ENCODE measurements at places on chromosomes 2 and 18.

- H3K27me3 ChIP-seq = no peaks in the 10 kb centered on the region
- no peak overlapping the region for H3K27ac ChIP-seq
- no peak overlapping the region for H3K4me3 ChIP-seq
- DNase-seq = no peak
- no peaks in the 10 kb centered on the region for H3K36me3 ChIP-seq
Measured at GRCh38 chr2:191265311-191266170, 20.3 kb downstream of the MYO1B start.

DNA sequence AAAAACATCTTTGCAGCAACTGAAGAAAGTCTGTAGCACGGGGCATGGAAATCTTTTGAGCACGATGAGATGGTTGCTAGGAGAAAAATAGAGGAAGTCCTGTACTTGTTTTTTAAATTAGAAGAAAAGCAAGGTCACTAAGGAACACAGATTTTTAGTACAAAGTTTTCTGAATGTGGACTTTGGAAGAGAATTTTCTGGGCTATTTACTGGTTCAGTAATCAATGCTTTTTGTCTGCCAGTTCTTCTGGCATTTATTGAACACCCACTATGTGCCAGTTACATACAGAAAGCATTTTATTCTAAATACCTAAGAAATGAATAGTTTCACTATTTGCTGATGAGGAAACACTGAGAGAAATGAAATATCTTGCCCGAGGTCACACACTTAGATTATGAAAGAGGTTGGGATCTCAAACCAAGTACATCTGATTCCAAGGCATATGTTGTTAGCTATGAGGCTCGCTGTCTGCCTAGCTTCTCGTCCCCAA lies 15.6 kb upstream of the MAP3K20 start:
- no peak for DNase-seq
- H3K36me3 ChIP-seq = no peaks in the 10 kb centered on the region

DNA sequence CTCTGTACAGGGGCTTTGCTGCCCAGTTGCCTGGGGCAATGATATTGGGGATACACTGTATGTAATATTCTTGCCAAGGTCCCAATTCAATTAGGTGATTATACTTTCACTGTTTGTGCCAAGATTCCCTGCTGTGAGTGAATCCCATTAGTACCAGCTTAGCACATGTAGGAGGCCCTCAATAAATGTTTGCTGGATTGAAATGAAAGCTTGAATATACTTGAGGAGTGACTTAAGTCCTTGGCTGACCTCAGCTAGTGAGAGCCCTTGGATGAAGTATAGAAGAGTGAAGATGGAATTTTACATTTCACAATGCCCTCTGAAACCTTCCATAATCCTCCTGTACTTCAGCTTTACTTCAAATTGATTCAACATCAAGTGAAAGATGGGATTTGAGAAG lies 102.9 kb downstream of the GATA6 start:
- H3K27ac ChIP-seq = no peak overlapping the region
- H3K4me3 ChIP-seq = no peak overlapping the region
- no peak for DNase-seq
- no peaks in the 10 kb centered on the region for H3K27me3 ChIP-seq
- H3K4me1 ChIP-seq = no peaks in the 10 kb centered on the region
- H3K36me3 ChIP-seq = no peaks in the 10 kb centered on the region

DNA sequence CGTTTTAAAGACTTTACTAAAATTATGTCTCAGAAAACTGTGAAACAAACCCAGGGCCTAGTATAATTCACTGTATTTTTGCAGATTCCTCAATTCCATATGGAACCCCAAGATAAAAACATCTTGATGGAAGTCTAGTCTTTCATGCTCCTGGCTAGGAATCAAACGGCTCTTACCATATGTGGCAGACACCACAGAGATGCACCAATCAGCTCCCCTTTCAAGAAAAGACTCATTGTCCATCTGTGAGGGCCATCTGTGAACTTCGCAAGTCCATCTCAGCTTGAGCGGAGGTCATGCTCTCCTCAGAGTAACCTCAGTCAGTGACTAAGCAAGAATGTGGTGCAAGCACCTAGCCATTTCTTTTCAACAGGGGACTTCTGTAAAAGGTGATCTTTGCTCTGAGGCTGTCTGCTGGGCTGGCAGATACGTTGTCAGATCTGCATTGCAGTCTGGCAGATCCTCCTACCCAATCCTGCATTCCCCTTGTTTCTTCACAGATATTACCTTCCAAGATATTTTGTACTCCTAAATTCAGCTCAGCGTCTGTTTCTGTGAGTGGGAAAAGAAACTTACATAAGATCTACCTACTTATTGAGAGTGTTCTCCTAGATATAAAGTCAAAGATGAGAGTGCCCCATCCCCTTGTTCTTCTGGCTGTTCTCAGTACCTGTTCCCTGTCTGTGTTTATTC lies 419.3 kb downstream of the SPAG16 start:
- DNase-seq = no peak
- no peaks in the 10 kb centered on the region for H3K36me3 ChIP-seq
- no peak overlapping the region for H3K27ac ChIP-seq
- H3K4me3 ChIP-seq = no peak overlapping the region
- no peaks in the 10 kb centered on the region for H3K27me3 ChIP-seq

- H3K27ac ChIP-seq = no peak overlapping the region
- H3K27me3 ChIP-seq = no peaks in the 10 kb centered on the region
- H3K4me3 ChIP-seq = no peak overlapping the region
- no peak for DNase-seq
Measured at GRCh38 chr2:44083054-44083453, 85.6 kb upstream of the PPM1B start.

- H3K4me3 ChIP-seq = no peak overlapping the region
- H3K27me3 ChIP-seq = no peaks in the 10 kb centered on the region
- no peaks in the 10 kb centered on the region for H3K36me3 ChIP-seq
- no peaks in the 10 kb centered on the region for H3K4me1 ChIP-seq
- H3K27ac ChIP-seq = no peak overlapping the region
Measured at GRCh38 chr2:212987492-212987891, 163.9 kb downstream of the IKZF2 start.

GRCh38 chr18:741931-742512 lies 29.6 kb upstream of the ENOSF1 start:
- DNase-seq = peak; percentile 71
- H3K4me3 ChIP-seq = no peak overlapping the region
- H3K27ac ChIP-seq = no peak overlapping the region

GRCh38 chr2:173231465-173231864 lies 123.2 kb upstream of the CDCA7 start:
- H3K27me3 ChIP-seq = no peaks in the 10 kb centered on the region
- no peaks in the 10 kb centered on the region for H3K36me3 ChIP-seq
- no peak overlapping the region for H3K27ac ChIP-seq
- DNase-seq = no peak
- no peak overlapping the region for H3K4me3 ChIP-seq

- no peak overlapping the region for H3K4me3 ChIP-seq
- no peaks in the 10 kb centered on the region for H3K36me3 ChIP-seq
- no peaks in the 10 kb centered on the region for H3K27me3 ChIP-seq
- H3K27ac ChIP-seq = no peak overlapping the region
- H3K4me1 ChIP-seq = no peaks in the 10 kb centered on the region
- DNase-seq = no peak
Measured at GRCh38 chr2:221848286-221848685, 276.2 kb upstream of the EPHA4 start.

- DNase-seq = no peak
- H3K36me3 ChIP-seq = no peaks in the 10 kb centered on the region
- H3K27ac ChIP-seq = no peak overlapping the region
- H3K27me3 ChIP-seq = no peaks in the 10 kb centered on the region
Measured at GRCh38 chr2:42851186-42851585, 58.8 kb upstream of the HAAO start.

DNA sequence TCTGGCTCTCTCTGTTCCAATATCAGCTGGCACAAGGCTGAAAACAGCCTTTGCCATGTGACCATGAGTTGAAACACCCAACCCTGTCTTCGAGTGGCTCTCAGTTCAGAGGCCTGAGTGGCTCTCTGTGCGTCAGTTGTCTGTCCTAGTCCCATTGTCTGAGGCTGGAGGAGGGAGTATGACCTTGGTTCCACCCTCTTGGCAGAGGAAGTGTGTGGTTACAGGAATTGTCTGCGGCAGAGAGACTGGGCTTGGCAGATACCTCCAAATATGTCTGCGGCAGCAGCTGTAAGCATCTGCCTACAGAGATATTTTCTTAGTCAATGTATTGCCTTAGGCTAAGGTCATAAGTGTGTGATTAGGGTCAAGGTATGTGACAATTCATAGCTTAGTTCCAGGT lies 32.6 kb downstream of the CNGA3 start:
- H3K27me3 ChIP-seq = no peaks in the 10 kb centered on the region
- H3K4me3 ChIP-seq = no peak overlapping the region
- H3K36me3 ChIP-seq = no peaks in the 10 kb centered on the region
- H3K27ac ChIP-seq = no peak overlapping the region
- no peaks in the 10 kb centered on the region for H3K4me1 ChIP-seq

- no peaks in the 10 kb centered on the region for H3K4me1 ChIP-seq
- no peak overlapping the region for H3K27ac ChIP-seq
- no peaks in the 10 kb centered on the region for H3K36me3 ChIP-seq
- no peak for DNase-seq
- no peaks in the 10 kb centered on the region for H3K27me3 ChIP-seq
- no peak overlapping the region for H3K4me3 ChIP-seq
Measured at GRCh38 chr18:39365836-39366485, 1800.4 kb upstream of the CELF4 start.

DNA sequence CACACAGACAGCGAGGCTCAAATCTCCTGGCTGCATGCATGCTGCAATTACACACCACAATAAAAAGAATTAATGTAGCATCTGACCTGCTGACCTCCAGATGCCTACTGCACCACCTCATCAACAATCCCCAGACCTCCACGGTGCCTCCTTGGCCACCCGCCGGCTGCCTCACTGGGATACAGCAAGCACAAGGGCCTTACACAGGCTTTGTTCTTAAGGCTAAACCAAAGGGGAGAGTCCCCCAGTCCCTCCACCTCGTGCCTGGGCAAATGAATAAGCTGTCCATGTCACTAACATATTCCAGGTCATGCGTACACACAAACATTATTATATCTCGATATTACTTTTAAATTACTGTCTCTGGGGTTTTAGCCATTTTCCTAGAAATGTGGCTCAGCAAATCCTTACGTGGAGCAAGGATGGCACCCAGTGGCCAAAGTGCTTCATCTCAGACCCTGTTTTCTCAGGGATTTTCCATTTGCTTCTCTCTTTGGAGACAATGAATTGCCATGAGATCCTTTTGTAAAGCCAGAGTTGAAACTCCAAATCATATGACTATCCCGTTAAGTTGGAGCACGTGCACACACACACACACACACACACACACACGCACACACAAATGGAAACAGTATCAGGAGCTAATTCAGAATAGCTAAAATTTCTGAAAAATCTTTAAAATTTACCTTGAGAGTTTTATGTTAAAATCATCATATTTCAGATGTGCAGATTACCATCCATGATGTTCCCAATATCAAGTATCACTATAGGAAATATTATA lies 313.8 kb downstream of the PDE11A start:
- no peaks in the 10 kb centered on the region for H3K36me3 ChIP-seq
- peaks cover 8% of the 10 kb centered on the region for H3K4me1 ChIP-seq
- H3K4me3 ChIP-seq = no peak overlapping the region
- peak; percentile 55 for DNase-seq
- no peaks in the 10 kb centered on the region for H3K27me3 ChIP-seq

DNA sequence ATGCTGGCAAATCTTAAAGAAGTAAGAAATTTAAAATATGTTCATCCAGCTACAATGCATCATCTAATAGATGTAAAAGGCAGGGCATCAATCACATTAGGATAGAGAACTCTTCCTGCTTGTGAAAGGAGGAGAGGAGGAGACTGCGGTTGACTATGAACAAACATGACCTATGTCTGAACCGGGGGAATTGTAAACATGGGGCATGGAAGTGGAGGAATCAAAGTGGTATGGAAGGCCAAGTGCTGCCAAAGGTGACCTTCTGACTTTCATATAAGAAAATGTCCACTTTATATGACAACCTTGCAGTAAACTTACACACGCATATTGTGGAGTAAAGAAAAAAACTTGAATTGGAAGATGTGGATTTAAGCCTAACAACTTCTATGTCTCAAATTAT lies 20.0 kb upstream of the SLC8A1 start:
- no peak overlapping the region for H3K27ac ChIP-seq
- no peaks in the 10 kb centered on the region for H3K27me3 ChIP-seq
- no peaks in the 10 kb centered on the region for H3K4me1 ChIP-seq

DNA sequence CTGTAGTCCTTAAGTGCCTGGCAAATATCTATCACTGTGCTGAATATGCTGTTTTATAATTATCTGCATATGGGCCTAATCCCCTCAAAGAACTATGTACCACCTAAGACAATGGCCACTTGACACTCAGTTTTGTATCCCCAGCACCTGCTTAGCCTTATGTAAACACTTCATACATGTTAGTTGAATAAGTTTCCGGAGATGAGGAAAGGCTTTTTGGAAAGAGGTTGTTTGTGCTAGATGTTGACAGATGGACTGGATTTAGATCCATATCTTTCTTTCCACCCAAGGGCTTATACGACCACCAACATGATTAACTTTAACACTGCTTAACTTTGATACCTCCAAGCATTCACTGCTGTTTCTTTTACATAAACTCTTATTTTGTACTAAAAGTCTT lies 63.3 kb downstream of the FAM228A start:
- peaks cover 17% of the 10 kb centered on the region for H3K36me3 ChIP-seq
- no peak overlapping the region for H3K4me3 ChIP-seq
- no peaks in the 10 kb centered on the region for H3K27me3 ChIP-seq

GRCh38 chr2:40877734-40878288 lies 425.9 kb upstream of the SLC8A1 start:
- no peaks in the 10 kb centered on the region for H3K36me3 ChIP-seq
- H3K27ac ChIP-seq = no peak overlapping the region
- no peaks in the 10 kb centered on the region for H3K27me3 ChIP-seq
- H3K4me1 ChIP-seq = no peaks in the 10 kb centered on the region

DNA sequence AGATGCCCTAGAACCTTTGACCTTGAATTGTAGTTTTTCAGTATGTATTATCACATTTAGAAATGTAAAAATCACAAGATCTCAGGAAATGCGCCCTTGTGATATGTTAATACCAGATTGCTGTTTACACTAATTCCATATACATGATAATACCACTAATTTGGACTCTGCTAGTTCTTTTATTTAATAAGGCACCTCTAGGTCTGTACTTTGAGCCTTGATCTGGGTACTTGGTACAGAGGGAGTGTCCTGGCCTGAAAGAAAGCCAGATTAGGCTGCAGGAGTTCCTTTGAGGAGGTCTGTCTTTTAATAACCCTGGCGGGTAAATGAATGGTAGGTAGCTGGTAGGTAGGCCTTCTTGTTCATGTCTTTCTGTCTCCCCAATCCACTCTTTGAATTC lies 26.3 kb downstream of the PLEKHA3 start:
- peaks cover 32% of the 10 kb centered on the region for H3K36me3 ChIP-seq
- no peaks in the 10 kb centered on the region for H3K4me1 ChIP-seq
- H3K27me3 ChIP-seq = no peaks in the 10 kb centered on the region
- H3K4me3 ChIP-seq = no peak overlapping the region

Measured in Karpas-422 (cell line).